Mesothelial cell of epicardium (in vitro differentiated cells): ENCODE measurements at places on chromosomes 16 and 17.

GRCh38 chr16:80691111-80691741 is 113.2 kb downstream of the CDYL2 start:
- no peak for DNase-seq

GRCh38 chr16:2689968-2690801 is 7.9 kb downstream of the KCTD5 start:
- no peak for DNase-seq

GRCh38 chr17:42920106-42920900 is 19.7 kb downstream of the G6PC1 start:
- no peak for DNase-seq

DNA sequence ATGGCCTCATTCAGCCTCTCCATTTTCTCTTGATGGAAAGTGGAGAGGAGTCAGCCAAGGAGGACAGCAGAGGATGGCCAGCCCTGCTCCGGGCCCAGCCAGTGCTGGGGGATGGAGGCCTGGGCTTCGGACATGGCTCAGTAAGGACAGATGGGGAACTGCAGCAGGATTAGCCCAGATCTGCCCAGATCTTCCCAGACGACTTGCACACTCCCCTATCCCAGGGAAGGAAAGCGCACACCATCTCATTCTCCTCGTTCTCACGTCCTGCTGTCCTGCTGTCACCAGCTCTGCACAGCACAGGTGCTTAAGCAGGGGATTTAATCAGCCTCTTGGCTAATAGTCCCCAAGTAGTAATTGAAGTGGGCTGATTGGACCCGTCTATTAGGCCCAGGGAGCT is 100.2 kb upstream of the SDK2 start:
- DNase-seq: no peak

- DNase-seq: no peak
Measured at GRCh38 chr17:63740464-63741142, 996 bp downstream of the STRADA start.

- peak; percentile 55 for DNase-seq
Measured at GRCh38 chr16:67652578-67653127, 7.4 kb downstream of the ACD start.

- no peak for DNase-seq
Measured at GRCh38 chr17:75439287-75439686, 17.1 kb upstream of the TMEM94 start.

GRCh38 chr16:81786321-81786720 is 7.2 kb downstream of the PLCG2 start:
- no peak for DNase-seq

GRCh38 chr16:29686740-29687332 is 7.9 kb downstream of the QPRT start:
- DNase-seq: no peak

- no peak for DNase-seq
Measured at GRCh38 chr16:50553182-50553710, 5.0 kb downstream of the NKD1 start.

GRCh38 chr17:78522031-78522809 is 55.0 kb downstream of the DNAH17 start:
- DNase-seq: no peak

GRCh38 chr16:86510465-86511261 is at the start of gene FOXF1:
TSS of gene FOXF1 (plus strand) at chr16:86510527. CDS start at chr16:86510570, 43 bp downstream.
- no peak for DNase-seq

DNA sequence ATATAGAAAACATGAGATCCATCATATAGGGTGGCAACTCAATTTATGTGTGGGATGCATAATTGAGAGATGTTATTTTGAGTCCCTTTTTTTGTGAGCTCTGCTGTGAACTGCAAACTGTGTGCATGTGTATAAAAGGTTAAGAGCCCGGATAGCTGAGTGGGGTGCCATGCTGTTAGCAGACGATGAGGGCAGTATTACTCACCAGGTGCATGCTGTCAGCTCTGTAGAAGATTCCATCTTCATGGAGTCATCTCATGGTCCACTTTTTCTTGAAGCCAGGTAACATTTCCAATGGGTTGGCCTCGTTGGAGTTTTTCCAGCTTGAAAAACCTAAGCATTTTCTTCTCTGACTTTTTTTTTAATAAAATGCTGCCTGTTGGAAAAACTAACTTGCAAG is 43.0 kb upstream of the RHBDL3 start:
- DNase-seq: no peak

DNA sequence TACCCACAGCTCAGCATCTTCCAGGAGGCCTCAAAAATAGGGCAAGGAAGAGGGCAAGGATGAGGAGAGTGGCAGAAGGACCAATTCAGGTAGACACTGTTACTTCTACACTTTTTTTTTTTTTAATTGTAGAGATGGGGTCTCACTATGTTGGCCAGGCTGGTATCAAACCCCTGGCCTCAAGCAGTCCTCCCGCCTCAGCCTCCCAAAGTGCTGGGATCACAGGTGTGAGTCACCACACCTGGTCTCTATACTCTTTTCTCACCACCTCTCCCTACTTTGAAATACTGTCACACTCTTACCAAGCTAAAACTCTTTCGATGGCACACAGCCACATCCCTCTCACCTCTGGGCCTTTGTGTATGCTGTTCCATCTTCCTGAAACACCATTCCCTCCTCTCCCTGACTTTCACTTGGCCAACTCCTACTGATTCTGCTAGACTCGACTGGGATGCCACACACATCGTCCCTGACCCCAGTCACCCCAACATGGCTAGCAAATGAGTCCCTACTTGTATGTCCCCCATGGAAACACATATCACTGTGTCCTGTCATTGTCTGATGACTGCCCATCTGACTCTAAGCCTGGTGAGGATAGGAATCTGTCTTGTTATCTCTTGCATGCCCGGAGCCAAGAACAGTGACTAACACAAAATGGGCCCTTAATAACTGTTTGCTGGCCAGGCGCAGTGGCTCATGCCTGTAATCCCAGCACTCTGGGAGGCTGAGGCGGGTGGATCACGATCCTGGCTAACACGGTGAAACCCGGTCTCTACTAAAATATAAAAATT is 7.2 kb upstream of the SLC43A2 start:
- DNase-seq: no peak
